ENCODE measurements at places on chromosomes 4 and X. TPM values are rescaled to one million over a fixed set of nuclear protein-coding genes. Genes with fewer than 3 reads are reported as not detected.
A peak's percentile ranks its signal among the peaks of the same experiment; 100 is the strongest.

DNA sequence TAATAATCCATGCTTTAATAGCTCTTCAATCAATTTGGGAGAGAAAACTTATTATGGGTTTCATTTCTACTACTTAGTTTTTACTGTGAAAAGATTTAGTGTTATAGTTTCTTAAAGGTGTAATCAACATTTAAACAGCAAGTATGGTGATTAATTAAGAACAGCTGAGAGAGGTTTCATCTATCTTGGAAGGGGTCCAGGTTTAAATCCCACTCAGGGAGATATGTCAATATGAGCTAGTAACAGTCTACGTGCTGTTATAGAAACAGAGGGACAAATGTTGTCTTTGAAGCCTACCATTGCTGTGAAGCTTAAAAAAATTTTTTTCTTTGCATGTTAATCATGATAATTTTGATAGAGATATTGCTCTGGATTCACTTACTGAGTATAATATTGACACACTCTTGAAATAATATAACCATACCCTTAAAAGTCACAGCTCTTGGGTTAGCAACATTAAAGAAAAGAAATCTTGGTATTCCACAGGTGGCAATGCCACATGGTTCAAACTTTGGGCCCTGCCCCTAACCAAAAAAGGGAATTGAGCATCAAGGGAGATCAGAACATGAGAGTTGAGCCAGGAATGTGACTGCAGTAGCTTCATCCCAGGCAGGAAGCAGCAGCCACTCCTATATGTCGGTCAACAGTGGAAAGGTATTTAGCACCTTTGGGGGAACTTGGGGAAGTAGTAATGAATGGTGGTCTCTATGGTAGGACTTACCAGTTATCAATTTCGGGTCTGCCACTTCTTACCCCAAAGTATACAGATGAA is 107.8 kb downstream of the ANK2 start:
- no peak for DNase-seq
- no peaks in the 10 kb centered on the region for H3K36me3 ChIP-seq
- H3K27ac ChIP-seq: no peak overlapping the region
- no peaks in the 10 kb centered on the region for H3K4me1 ChIP-seq
- peaks cover 1% of the 10 kb centered on the region for H3K27me3 ChIP-seq

- no peaks in the 10 kb centered on the region for H3K4me1 ChIP-seq
- H3K4me3 ChIP-seq: no peak overlapping the region
- H3K36me3 ChIP-seq: no peaks in the 10 kb centered on the region
- H3K27me3 ChIP-seq: peaks cover 2% of the 10 kb centered on the region
- DNase-seq: no peak
These were observed 73.7 kb downstream of the SHROOM2 start for GRCh38 chrX:9859711-9860555.

DNA sequence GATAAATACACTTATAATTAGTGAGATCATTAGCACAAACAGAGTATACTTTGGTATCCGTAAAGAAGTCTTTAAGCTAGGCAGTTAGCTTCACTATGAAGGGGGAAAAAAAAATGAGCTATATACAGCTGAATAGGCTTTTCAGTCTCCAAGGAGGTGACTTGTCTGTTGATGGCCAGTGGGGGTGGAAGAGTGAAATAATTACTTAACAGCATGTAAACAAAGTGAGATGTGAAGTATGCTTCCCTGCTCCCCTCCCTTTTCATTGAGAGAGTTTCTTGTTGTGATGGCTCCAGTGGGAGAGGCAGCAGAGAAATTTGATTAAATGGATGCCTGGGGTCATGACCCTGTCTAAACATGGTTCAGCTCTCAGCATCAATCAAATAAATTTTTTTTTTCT is 180.9 kb downstream of the DACH2 start:
- no peak overlapping the region for H3K27ac ChIP-seq
- H3K27me3 ChIP-seq: no peaks in the 10 kb centered on the region
- no peaks in the 10 kb centered on the region for H3K36me3 ChIP-seq
- DNase-seq: no peak
- no peak overlapping the region for H3K4me3 ChIP-seq

DNA sequence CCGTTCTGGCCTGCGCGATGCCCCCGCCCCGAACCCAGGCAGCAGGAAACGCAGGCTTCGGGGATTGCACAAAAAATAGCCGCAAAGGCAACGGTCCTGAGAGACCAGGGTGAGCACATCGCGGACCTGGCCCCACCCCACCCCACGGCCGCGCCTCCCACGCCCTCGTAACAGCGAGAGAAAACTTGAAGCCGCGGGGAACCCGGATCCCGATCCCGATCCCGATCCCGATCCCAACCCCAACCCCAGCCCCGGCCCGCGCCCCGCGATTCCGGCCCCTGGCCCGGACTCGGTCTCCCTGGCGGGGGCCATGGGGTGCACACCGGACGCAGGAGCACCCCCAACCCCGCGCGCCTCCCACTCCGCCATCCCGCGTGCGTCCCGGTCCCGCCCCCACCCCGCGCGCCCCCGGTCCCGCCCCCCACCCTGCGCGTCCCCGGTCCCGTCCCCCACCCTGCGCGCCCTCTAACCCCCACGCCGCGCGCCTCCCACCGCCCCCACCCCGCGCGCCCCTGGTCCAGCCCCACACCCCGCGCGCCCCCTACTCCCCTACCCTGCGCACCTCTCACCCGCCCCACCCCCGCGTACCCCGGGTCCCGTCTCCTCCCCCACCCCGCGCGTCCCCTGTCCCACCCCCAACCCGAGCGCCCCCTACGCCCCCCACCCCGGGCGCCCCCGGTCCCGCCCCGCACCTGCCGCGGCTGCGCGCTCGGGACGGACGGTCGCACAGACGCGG is 29.0 kb downstream of the NOP14 start:
- peak overlapping the region; percentile 91 for H3K4me3 ChIP-seq
- no peaks in the 10 kb centered on the region for H3K27me3 ChIP-seq
- DNase-seq: peak; percentile 86
- H3K36me3 ChIP-seq: peaks cover 54% of the 10 kb centered on the region

- H3K4me3 ChIP-seq: no peak overlapping the region
- H3K27me3 ChIP-seq: peaks cover 15% of the 10 kb centered on the region
- no peak for DNase-seq
- no peaks in the 10 kb centered on the region for H3K36me3 ChIP-seq
- peaks cover 4% of the 10 kb centered on the region for H3K4me1 ChIP-seq
- no peak overlapping the region for H3K27ac ChIP-seq
These were observed 1.6 kb downstream of the ANKRD50 start for GRCh38 chr4:124710911-124711310.

DNA sequence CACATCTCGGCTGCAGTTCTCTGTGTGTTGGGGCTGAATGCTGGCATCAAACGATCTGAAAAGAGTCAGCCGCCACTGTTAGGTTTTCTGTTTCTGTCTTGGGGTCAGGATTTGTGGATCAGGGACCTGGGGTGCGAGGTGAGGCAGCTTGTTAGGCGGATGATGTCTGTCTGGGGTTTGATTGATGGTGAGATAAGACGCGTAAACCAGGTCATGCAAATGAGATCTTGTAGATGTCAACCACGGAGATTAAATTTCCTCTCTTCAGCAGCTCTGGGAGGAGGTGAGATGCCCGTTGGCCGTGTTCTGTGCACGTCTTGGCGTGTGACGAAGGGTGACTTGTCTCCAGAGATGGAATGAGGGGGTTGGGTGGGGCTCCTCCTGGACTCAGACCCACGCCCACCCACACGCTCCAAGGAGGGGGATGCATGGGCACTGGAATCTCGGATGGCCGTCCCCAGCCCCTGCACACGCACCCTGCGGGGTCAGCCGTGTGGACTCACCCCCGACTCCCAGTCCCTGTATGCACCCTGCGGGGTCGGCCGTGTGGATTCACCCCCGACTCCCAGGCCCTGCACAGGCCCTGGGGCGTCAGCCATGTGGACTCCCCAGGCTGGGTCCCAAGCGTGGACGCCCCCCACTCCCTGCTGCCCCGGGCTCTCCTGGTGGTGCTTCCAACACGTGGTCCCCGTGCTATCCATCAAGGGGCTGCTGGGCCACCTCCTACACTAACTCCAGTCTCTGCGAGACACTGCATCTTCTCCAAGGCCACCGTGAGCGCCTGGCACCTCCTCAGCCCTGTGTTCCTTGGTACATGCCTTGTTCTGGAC is 16.0 kb upstream of the UVSSA start:
- H3K27ac ChIP-seq: peak overlapping the region; percentile 39
- H3K4me3 ChIP-seq: peak overlapping the region; percentile 60
- DNase-seq: peak; percentile 86
- H3K27me3 ChIP-seq: no peaks in the 10 kb centered on the region

DNA sequence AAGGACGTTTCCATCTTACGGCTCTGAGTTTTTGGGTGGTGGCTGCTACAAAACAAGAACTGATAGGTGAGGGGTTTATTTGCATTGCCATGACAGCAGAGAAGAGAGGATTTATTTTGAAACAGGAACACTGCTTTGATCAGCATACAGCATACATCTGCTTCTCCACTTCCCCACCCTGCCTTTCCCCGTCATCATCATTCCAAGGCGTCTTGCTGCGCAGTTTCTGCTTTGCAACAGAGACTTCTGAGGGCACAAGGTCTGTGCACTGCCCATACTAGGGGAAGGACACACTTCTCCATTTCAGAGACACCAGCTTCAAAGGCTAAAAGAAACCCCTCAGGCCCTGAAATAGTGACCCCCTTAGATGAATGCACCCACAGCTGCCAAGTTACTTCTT is 19.1 kb downstream of the STARD8 start:
- no peak overlapping the region for H3K4me3 ChIP-seq
- no peaks in the 10 kb centered on the region for H3K36me3 ChIP-seq
- no peak overlapping the region for H3K27ac ChIP-seq
- no peak for DNase-seq

The GPM6B gene
- not detected for total RNA-seq

The KLKB1 gene
- 0.09 TPM for total RNA-seq

The FANCB gene
- 18.9 TPM for total RNA-seq
